ENCODE measurements at places on chromosomes 13 and 19.

GRCh38 chr19:30222992-30223865 lies 149.0 kb upstream of the ZNF536 start:
- DNase-seq: no peak

DNA sequence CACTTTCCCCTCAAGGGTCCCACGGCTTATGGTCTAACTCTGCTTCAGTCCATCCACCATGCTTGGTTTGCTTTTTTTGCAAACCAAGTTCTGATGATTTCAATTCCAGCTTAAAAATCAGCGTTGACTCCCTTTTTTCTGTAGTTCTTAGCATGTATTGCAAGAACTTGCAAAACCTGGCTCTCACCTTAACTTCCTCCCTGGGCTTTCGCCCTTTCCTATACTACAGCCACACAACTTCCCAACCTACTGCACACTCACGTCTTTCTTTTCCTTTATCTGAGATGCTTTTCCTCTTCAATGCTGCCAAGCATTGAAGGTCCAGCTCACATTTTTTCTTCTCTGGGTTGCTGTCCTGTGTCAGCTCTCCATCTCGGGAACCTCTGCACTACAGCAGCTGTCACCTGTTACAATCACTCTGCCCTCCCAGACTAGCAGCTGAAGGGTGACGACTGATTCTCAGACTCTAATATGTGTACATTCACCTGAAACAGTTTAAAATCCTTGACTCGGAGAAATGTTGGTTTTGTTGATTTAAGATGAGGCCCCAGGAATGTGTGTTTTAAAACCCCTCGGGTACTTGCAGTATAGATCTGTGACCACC lies 143.7 kb downstream of the FREM2 start:
- no peak for DNase-seq

DNA sequence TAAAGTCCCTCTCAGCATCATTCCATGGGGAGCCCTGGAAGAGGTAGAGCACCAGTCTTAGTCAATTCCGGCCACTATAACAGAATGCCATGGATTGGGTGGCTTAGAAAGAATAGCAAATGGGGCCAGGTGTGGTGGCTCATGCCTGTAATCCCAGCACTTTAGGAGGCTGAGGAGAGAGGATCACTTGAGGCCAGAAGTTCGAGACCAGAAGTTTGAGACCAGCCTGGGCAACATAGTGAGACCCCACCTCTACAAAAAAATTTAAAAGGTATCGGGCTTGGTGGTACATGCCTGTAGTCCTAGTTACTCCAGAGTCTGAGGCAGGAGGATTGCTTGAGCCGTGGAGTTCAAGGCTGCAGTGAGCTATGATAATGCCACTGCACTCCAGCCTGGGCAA lies 25.0 kb upstream of the SIN3B start:
- no peak for DNase-seq

- DNase-seq: no peak
Observed at GRCh38 chr13:94121686-94122085, 357.8 kb downstream of the DCT start.

DNA sequence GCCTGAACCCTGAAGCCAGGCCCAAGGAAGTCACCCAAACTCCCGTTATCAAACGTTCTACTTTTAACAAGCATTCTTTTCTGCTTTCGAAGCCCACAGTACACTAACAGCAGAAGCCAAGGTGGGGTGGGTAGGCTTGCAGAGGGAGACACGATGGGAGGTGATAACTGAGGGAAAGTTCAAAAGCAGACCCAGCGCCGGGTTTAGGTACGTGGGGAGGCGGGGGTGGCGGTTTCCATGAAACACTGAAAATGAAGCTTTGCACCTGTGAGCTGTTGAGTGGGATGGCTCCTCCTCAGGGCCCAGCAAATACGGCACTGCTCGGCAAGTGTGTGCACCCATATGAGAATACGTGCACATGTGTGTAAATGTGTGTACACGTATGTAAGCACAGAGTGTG lies 49.8 kb downstream of the KLF2 start:
- DNase-seq: peak; percentile 62

GRCh38 chr13:20397896-20398295 lies 127.8 kb downstream of the CRYL1 start:
- DNase-seq: no peak

- DNase-seq: peak; percentile 80
Observed at GRCh38 chr13:110340812-110341444, 33.8 kb downstream of the COL4A2 start.

GRCh38 chr19:56137405-56137804 lies 3.7 kb upstream of the ZNF444 start:
- no peak for DNase-seq

DNA sequence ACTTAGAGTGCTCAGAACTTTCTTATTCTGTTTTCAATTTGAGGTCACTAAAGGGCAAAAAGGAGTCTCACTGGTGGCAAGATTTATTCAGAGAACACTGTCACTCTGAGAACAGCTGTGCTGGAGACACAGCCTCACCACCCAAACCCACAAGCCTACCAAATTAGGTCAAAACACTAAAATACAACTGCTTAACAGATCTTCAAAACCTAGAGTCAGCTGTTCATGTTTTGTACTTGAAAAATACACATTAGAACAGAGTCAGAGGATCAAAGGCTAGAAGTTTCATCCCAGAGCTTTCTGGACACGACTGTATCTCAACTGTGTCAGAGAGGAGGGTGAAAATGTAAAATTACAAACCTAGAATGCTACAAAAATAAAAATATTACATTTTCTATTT lies 89.3 kb downstream of the MIPEP start:
- peak; percentile 13 for DNase-seq

DNA sequence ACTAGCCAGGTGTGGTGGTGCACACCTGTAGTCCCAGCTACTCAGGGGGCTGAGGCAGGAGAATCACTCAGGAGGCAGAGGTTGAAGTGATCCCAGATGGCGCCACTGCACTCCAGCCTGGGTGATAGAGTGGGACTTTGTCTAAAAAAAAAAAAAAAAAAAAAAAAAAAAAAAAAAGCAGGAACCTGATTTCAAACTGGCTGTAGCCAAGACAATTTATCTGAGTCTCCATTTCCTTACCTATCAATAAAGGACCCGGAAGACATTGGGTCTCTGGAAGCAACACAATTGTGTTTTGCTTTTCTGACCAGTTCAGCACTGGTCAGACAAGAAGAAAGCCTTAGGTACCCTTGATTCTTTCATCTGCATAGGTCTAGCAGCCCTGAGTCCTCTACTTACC lies 491.0 kb downstream of the TBC1D4 start:
- no peak for DNase-seq

DNA sequence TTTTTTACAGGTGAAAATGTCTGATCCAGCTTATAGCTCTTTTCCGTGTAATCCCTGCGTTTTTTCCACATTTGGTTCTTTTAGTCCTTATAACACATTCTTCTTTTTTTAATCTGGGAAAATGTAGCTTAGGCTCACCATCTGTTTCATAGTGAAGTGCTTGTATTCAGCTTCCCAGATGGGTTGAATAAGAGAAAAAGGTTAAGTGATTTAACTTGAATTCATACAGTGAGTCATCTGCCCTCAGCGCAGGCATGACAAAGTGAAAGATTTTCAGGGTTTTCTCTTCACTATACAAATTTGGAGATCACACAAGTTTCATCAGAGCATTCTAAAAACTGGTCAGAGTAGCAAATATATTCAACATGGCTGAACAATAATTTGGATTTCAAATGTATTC lies 224.8 kb downstream of the SPRY2 start:
- DNase-seq: no peak

GRCh38 chr13:83057119-83057518 lies 825.2 kb downstream of the SLITRK1 start:
- no peak for DNase-seq

GRCh38 chr19:54530866-54531265 lies 28.2 kb downstream of the LAIR2 start:
- no peak for DNase-seq
